Calu3 (cell line): ENCODE measurements at places on chromosomes 7 and 10.

GRCh38 chr10:67306588-67307205 lies 380.9 kb downstream of the LRRTM3 start:
- peak; percentile 5 for DNase-seq

DNA sequence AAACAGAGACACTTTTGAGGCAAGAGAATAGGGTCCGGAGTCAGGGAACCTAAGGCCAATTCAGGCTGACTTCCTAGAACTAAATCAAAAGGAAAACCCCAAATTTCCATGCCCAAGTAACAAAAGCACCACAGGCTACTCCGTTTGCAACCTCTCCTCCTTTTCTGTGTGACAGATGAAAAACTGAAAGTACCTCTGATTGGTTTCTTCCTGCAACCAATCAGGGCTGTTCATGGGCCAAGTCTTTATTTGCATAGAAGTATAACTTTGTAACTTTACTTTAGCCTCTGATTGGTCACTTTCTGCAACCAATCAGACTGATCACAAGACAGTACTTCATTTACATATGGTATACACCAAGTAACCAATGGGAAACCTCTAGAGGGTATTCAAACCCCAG lies 239.9 kb upstream of the KCND2 start:
- no peak for DNase-seq

GRCh38 chr7:107810626-107811025 lies 7.6 kb upstream of the SLC26A3 start:
- no peak for DNase-seq

DNA sequence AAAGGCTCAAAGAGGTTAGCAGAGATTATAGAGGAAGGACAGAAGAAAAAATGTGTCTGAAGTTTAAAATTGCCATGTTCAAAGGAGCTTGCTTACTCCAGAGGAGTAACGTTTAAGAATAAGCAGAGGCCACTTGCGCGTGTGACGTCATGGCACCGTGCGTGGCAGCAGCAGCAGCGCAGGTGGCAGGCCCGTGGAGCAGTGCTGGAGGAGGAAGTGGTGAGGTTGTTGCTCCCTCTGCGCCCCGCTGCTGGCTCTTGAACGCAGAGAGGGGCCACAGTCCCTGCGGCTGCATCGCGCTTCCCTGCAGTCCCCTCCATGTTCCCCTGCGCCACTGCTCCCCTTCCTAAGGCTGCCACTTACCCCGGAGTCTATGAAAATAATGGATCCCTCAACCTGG lies 37.5 kb downstream of the GDI2 start:
- no peak for DNase-seq

DNA sequence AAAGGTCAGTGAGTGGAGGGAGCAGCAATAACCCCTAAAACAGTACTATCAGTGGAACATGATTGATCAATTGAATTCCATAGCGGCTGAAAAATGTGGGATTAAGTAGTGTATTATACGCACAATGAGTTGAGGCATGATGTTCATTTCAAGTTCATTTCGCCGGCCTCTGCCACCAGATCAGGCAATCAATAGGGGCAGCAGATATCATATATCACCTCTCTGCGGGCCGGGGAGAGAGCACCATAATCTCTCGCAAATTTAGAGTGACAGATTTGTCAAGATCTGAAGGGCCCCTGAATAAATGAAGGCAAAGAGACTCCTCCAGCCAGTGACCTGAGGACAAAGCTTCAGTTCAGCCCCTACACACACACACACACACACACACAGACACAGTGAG lies 58.5 kb downstream of the PAX2 start:
- DNase-seq, result no peak

GRCh38 chr7:54429111-54429510 lies 113.1 kb upstream of the VSTM2A start:
- DNase-seq, result no peak

GRCh38 chr10:76248649-76249200 lies 817.3 kb downstream of the LRMDA start:
- DNase-seq, result no peak

DNA sequence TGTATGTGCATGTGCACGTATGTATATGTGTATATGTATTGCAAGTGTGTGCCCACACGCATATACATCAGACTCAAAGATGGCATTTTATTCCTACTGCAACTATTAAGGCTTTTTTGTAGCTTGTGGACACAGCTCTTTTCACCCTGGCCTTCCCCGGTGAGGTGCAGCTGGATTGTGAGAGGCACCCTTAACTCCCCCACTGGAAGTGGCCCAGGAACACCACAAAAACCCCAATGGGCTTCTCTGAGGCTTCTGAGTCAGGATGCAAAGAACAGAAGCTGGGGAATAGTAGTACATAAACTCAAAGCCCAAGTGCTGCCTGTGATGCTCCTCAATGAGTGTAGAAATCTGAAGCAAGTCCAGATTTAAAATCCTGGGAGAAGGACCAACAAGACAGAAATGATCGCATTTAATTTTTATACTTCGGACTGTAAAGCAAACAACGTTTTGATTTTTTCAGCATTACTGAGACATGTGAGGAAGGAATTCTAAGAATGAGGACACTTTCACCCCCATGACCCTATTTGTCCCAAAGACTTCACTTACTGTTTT lies 369.2 kb upstream of the MGMT start:
- no peak for DNase-seq

- no peak for DNase-seq
Observed at GRCh38 chr10:78768041-78768835, 300.5 kb upstream of the ZMIZ1 start.

DNA sequence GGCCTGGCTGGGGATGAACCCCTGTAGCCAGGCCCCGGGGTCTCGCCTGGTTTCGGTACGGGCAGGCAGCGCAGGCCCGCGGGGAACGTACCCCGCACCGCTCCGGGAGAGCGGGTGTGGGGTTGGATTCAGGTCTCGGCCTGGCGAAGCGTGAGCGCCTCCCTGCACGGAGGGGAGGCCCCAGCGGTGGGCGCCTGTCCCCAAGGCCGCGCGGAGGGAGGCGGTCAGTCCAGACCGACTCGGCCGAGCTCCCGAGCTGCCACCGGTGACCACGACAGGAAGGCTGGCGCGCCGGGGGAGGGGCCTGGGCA lies 378 bp upstream of the INPP5F start:
- DNase-seq, result no peak

- no peak for DNase-seq
Observed at GRCh38 chr10:22992621-22993020, 64.8 kb downstream of the ARMC3 start.

GRCh38 chr7:137395420-137395819 lies 51.9 kb upstream of the PTN start:
- no peak for DNase-seq

DNA sequence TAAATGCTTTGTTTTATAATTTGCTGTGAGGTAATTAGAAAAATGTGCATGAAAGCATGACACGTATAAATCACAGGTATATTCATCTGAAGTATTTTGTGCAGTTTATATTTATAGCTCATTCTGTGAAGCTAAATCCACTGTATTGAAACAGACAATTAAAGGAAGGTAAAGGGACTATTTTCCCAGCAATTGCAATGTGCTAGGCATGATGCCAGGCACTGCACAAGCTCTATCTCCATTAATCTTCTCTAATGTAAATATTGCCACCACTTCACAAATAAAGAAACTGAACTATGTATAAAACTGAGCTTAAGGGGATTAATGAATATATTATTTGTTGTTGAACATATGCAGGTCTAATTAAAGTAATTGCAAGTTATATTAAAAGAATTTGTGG lies 1012.5 kb downstream of the NRG3 start:
- no peak for DNase-seq
